Activated T-cell treated with anti-CD3 and anti-CD28 coated beads, Interleukin-2, amount 50 U/mL, for 1 hour (primary cell): ENCODE measurements at places on chromosomes 3 and 15.

GRCh38 chr3:87856126-87856525, 202.7 kb downstream of the CGGBP1 start:
- DNase-seq, result no peak

DNA sequence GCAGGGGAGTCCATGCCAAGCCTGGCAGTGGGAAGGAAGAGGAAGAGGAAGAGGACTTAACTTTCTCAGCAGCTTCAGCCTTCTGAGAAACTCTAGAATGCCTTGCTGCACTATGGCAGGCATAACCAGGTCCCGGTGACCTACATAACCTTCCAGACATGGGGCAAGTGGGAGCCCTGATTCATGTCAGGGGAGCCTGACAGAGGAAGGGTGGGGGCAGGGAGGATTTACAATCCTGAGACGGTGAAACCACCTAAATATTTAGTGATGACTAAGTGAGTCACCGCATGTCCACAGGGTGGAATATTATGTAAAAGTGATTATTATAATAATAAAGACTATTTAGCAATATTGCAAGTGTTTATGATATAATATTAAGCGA, 46.7 kb downstream of the AMOTL2 start:
- no peak for DNase-seq

GRCh38 chr3:25281041-25281731, 146.9 kb upstream of the RARB start:
- DNase-seq, result no peak

DNA sequence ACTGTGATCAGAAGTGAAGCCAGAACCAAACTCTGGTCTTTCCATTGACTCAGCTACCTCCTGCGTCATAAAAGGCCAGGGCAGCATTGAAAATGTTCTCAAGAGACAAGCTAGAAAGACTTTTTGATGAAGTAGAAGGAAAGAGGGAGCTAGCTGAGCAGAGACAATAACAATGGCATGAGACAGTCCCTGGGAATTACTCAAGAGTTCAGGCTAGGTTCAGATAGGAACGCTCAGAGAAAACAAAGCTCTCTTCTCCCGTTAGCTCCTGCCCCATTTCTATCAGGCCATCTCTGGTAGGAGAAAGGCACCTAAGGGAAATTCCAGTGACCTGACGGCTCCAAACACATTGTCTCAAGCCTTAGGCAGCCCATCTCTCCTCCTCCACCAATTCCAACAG, 7.0 kb upstream of the OXTR start:
- no peak for DNase-seq

DNA sequence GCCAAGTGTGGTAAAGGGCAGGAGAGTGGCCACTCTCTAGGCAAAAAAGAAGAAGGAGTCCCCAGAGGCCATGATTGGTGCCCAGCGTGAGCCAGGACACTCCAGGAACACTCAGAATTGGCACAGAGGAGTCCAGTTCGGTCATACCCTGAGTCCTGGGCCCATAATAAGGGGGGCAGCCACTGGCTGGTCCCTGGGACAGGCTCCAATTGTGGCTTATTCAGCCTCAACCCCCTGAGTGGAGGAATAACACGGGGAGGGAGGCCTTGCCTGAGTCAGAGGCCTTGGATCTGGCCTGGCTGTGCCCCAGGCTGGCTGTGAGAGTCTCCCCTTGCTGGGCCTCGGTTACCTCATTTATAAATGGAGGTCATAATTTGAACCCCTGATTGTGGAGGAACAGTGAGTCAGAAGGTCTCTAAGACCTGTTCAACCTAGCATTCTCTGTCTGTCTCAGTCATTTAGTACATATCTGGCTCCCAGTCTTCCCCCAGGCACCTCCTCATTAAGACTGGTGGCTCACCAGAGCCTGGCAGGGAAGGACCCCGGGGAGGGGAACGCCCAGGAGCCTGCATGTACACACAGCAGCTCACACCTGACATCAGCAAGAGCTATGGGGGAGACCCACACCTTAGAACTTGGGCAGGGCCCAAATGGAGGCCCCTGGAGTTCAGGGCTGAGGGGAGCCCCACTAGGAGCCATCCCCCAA, 95.9 kb upstream of the ATP2B2 start:
- DNase-seq, result no peak

DNA sequence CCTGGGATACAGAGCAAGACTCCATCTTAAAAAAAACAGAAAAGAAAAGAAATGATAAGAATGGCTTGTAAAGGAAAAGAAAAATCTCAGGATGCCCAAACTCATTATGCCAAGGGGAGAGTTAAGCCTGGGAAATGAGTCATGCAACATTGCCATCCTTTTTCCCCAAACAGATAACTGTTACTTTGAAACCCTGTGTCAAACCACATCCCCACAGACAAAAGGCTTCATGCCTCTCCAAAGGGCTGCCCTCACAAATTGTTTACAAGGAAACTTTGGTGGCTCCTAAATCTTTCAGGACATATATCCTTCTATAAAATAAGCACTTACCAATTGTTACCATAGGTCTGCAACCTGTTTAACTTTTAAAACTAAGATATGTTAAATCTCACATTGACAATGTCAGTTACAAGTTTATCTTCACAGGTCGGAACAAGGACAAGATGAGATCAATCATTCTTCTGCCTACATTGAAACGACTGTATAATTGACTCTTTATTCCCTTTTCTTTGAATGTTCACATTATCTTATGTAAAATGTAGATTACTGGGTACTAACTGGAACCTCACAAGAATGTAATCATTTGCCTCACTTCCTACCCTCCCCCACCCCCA, 18.6 kb upstream of the SENP7 start:
- no peak for DNase-seq

DNA sequence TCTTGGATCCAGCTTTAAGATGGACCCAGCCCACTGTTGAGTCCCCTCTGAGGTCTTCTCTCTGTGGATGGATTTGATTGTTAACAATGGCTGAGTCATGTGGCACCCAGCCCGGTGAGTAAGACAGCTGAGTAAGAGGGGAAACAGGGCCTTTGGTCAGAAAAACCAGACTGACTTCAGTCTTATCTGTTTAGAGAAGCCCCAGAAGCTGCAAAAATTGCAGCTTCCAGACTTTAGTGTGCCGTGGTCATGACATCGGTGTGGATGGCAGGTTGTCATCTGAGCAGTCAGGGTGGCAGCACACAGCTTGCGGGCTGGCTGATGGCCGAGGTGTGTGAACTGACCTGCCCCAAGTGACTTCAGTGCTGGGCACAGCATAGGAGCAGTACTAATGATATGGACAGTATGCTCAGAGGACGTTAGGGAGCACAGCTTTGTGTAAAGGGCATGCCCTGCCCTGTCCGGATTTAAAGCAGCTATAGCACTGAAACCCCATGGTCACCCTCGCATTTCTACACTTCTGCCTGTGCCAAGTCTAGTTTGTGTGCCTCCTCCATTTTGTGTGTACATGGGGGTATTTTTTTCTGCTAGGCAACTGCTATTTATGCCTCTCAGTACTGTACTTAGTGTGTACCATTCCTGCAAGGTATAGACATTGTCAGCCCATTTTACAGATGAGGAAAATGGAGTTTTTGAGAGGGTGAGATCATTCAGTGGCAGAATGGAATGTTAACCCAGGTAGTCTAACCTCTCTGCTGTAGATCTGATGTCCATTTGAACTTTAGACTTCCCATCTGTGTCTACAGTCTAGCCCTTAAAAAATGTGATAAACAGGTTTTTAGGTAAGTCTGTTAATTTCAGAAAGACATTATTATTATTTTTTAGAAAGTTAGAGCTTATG, 44.4 kb downstream of the FLNB start:
- no peak for DNase-seq

- DNase-seq, result no peak
Observed at GRCh38 chr3:18207226-18207625, 217.9 kb downstream of the SATB1 start.

DNA sequence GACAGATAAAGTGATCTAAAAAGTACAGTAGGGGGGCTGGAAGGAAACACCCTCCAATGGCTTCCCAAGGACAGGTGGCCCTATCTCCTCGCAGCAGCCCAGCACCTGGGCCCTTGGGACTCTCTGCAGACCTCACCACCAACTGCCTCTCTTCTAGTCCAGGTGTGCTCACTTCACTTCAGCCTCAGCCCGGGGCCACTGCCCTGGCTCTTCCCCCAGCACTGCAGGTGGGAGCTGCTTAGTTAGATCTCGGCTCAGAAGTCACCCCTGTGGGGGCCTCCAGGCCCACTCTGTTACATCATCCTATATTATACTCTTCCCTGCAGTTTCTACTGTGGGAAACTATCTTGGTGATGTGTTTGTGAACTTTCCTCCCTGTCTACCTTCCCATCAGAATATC, 2.0 kb downstream of the KLF15 start:
- no peak for DNase-seq

DNA sequence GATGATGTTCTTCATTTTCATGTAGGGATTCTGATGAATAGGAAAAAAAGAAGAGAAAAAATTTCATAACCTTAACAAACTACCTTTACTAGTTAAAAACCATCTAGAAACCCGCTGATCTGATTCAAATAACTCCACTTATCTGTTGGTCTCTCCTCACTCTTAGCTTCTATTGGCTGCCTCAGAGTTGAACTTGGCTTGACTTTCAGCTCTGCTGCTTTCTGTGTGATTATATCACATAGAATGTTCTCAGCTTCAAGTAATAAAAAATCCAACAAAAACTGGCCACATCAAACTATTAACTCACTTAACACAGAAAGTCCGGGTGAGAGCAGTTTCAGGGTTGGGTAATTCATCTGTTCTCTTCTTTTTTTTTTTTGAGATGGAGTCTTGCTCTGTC, 126.8 kb upstream of the RASGRP1 start:
- no peak for DNase-seq

DNA sequence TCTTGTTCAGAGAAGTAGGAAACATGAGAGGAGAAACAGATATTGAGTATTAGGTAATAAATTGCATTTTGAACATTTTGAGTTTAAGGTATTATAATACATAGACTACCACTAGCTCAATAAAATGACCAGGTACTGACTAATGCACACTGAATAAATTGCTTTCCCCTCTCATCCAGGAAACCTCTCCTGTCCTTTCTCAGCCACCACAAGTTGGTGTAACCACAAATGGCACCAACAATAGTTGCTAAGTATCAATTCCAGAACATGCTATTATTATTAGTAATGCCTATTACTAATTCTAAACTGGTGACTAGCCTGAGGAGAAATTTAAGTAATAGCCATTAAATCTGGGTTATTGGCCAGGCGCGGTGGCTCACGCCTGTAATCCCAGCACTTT, 47.3 kb upstream of the XRN1 start:
- no peak for DNase-seq

GRCh38 chr3:58419780-58420507, 13.7 kb downstream of the PDHB start:
- no peak for DNase-seq

DNA sequence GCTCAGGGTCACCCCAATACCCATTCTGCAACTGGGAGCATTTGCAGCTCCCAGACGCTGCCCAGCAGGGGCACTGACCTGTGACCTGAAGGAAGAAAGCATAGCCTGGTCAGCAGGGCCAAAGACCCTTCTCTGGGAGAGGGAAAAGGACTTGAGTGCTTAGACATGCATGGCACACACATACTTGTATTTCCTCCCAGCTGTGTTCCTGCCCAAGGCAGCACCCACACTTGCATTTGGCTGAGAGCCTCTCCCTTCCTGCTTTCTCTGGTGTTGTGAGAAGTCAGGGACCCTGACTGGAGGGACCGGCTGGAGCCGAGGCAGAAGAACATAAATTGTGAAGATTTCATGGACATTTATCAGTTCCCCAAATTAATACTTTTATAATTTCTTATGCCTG, 7.2 kb upstream of the LAMB2 start:
- no peak for DNase-seq

DNA sequence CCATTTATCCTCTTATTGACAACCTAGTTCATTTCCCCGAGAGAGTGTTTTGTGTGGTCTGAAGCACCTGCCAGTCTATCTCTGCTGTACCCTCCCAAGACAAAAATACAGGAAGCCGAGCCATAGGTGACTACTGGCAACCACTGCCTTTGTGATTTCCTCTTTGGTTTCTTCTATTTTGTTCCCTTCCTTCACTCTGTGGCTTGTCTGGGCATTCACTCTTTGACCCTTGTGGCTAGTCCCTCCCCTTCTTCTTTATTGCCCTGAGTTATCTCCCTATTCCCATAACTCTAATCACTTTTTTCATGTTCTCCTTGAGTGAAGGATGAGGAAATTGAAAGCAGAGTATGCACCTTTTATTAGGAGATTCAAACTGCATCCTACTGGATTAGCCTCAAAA, at the start of gene ADGRG7:
Gene ADGRG7 (plus strand): TSS at position 297 of the 400 bp plus-strand sequence. CDS start 256 bp downstream, outside the sequence.
- DNase-seq, result no peak
